ENCODE measurements at places on chromosomes 6 and 20. TPM values are rescaled to one million over a fixed set of nuclear protein-coding genes. Genes with fewer than 3 reads are reported as not detected.

The LY6G5B gene
- 0.47 TPM for polyA plus RNA-seq

The NKX2-2 gene
- not detected for polyA plus RNA-seq

The SCRT2 gene
- not detected for polyA plus RNA-seq

The NUDT3 gene
- 10.3 TPM for polyA plus RNA-seq

The PCSK2 gene
- polyA plus RNA-seq, result not detected

The IPCEF1 gene
- 31.2 TPM for polyA plus RNA-seq

The VSTM2L gene
- not detected for polyA plus RNA-seq

GRCh38 chr6:137927777-137928218, 60.7 kb downstream of the TNFAIP3 start:
- DNase-seq, result peak; percentile 86

- DNase-seq, result no peak
These were observed 20.4 kb downstream of the EPB41L2 start for GRCh38 chr6:131042664-131043063.

DNA sequence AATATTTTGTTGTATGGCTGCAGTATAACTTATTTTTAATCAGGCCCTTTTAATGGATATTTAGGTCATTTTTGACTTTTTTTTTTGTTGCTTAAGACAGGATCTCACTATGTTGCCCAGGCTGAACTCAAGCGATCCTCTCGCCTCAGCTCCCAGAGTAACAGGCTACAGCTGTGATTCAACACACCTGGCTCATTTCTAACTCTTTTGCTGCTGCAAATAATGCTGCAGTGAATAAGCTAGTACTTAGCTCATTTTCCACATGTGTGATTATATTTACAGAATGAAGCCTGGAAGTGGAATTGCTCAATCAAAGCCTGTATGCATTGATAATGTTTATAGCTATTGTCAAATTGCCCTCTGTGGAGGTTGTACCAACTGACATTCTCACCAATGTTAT, 1.1 kb downstream of the GTSF1L start:
- no peak for DNase-seq

DNA sequence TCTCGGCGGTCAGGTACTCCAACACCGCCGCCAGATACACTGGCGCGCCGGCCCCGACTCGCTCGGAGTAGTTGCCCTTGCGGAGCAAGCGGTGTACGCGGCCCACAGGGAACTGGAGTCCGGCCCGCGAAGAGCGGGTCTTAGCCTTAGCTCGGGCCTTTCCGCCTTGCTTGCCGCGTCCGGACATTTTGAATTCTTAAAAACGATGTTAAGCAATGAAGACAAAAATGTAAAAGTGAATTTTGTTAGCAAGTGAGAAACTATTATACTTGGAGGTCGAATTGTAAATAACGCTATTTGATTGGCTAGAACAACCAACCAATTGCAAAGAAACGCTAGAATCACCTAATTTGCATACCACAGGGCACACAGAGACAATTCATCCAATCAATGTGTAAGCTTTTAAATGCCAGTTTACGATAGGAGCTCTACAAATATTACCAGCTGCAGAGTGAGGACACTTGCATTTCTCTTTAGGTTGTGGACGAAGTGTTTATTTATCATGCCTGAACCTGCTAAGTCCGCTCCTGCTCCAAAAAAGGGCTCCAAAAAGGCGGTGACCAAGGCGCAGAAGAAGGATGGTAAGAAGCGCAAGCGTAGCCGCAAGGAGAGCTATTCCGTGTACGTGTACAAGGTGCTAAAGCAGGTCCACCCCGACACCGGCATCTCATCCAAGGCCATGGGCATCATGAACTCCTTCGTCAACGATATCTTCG, 112.0 kb downstream of the HFE start:
- DNase-seq, result peak; percentile 91

DNA sequence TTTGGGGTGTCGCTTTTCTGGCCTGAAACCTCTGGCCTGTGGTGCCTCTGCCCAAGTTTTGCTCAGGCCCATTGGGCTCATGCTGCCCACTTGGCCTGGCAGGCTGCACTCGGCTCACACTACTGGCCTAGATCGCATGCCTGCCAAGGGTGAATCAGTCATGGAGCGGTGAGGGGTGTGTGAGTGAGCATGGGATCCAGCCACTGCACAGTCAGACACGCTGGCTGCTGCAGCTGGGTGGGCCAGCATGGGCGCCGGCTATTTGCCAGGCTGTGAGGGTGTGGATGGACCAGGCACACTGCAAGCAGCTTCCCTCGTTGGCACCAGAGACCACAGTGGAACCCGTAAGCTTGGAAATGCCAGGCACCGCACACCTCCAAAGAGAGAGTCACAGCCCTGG, 145.4 kb upstream of the CNR1 start:
- no peak for DNase-seq

DNA sequence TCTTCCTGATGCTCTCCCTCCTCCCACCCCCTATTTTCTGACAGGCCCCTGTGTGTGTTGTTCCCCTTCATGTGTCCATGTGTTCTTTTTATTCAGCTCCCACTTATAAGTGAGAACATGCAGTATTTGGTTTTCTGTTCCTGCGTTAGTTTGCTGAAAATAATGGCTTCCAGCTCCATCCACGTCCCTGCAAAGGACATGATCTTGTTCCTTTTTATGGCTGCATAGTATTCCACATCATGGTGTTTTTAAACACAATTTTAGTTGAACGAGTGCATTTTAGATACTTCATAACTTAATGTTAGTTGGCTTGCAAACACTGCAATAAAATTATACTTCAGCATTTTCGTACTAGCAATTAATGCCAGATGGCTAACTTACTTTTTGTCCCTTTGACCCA, 28.5 kb downstream of the COL9A1 start:
- no peak for DNase-seq

DNA sequence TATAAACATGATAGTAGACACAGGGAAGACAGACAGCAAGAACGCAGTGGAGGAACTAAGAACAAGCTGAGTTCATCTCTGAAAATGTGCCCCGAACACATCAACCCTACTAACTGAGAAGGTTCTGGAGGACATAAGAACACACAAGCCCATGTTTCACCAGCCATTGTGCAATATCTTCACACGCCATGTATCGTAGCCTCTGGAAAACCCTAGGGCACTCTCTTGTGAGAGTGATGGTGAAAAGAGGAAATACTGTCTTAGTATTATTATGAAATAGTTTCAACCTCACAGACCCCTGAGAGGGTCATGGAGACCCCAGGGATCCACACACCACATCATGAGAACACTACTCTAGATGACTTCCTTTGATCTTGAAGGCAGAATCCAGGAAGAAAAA, 26.1 kb upstream of the FOXF2 start:
- no peak for DNase-seq

DNA sequence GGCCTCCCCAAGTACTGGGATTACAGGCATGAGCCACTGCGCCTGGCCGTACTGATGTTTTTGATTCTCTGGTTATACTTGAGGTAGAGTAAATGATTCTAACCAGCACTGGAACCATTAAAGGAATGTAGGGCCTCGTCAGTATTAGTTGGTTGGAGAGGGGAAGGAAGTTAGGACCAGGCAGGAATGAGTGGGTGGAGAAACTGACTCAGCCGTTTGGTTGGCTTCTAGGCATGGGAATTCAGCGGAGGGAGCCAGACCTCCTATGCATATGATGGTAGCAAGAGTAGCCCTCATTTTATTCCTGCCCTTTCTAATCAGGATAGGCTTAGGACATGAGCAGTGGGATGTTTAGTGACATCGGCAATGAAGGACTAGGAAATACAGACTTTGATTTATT, 19.0 kb upstream of the SERINC3 start:
- no peak for DNase-seq

- no peak for DNase-seq
These were observed 456.8 kb downstream of the MAFB start for GRCh38 chr20:40232273-40232672.

DNA sequence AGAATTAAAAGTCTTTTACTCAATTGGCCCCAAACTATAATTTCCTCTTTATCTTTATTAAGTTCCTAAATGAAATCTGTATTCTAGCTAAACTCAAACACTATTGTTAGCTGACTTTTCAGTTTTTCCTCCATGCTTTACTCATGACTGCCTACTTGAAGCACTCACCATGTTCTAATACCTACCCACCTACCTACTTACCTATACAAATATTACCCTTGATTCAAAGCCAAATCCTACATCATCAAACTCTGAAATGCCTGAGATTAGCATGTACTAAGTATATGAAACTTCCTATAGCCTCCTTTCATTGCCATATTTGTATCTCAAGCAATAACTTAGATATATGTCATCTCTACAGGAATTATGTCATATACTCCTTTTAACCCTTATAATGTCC, 259.7 kb downstream of the HDGFL1 start:
- no peak for DNase-seq

DNA sequence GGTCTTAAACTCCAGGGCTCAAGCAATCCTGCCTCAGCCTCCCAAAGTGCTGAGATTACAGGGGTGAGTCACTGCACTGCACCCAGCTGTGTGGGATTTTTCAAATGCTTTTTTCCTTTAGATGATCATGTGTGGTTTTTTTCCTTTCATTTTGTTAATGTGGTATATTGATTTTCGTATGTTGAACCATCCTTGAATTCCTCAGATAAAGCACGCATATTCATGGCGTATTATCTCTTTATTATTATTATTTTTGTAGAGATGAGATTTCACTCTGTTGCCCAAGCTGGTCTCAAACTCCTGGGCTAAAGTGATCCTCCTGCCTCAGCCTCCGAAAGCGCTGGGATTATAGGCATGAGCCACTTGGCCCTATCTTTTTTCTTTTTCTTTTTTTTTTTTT, 7.0 kb downstream of the ZGPAT start:
- no peak for DNase-seq

DNA sequence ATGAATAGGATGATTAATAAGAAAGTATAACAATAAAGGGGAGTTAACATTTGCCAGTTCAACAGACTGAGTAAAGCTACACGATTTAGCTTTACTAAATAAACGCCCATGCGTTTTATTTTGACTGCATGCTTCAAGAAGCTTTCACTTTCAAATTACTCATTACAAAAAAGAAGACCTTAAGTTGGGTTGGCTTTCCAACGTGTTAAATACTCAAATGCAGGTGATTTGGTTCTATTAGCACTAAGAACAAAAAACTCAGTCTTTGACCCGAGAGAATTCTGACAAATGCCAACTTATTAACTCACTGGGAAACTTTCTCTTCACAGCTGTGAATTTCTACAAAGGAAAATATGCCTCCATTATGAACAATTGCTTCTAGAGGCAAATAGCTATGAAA, 24.8 kb downstream of the RNF146 start:
- DNase-seq, result no peak

GRCh38 chr20:1893721-1894470, 1.3 kb upstream of the SIRPA start:
- no peak for DNase-seq

GRCh38 chr6:169536446-169537170, 165.2 kb downstream of the WDR27 start:
- DNase-seq, result no peak

DNA sequence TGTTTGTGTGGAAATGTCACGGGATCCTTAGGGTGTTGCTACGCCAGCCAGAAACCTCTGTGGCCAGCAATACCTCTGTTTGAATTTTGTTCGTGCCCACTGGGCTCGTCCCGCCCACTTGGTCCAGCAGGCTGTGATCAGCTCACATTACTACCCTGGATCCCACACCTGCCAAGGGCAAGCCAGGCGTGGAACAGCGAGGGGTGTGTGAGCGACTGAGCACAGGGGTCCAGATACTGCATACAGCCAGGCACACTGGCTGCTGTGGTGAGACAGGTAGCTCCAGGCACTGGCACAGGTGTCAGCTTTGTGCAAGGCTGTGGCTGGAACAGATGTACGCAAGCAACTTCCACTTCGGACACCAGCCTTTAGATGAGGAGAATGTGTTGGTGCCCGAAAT, 718.9 kb downstream of the EPHA7 start:
- DNase-seq, result no peak

DNA sequence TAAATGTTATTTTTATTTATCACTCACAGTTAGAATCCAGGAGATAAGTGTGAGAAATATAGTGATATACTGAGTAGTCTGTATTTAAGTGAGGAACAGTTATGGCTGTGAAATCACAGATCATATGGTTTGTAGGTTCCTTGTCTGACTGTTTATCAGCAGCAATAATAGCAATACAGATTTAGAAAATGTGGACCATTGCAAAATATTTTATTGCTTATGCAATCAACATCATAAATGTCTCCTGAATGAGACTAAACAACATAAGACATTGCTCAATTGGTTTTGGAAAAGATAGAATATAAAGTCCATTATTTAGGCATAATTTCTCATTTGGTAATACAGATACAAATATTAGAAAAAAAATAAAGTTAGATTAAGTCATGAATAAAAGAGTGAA, 43.7 kb downstream of the CCDC170 start:
- DNase-seq, result no peak

GRCh38 chr6:100920028-100920605, 39.0 kb upstream of the ASCC3 start:
- DNase-seq, result no peak

DNA sequence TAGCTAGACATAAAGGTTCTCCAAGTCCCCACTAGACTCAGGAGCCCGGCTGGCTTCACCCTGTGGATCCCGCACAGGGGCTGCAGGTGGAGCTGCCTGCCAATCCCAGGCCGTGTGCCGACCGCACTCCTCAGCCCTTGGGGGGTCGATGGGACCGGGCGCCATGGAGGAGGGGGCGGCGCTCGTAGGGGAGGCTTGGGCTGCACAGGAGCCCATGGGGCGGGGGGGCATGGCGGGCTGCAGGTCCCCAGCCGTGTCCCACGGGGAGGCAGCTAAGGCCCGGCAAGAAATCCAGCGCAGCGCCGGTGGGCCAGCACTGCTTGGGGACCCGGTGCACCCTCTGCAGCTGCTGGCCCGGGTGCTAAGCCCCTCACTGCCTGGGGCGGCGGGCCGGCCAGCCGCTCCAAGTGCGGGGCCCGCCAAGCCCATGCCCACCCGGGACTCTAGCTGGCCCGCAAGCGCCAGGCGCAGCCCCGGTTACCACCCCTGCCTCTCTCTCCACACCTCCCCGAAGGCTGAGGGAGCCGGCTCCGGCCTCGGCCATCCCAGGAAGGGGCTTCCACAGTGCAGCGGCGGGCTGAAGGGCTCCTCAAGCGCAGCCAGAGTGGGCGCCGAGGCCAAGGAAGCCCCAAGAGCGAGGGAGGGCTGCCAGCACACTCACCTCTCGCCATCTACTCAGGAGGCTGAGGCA, 26.5 kb upstream of the ID1 start:
- no peak for DNase-seq

GRCh38 chr6:135141728-135142127, 39.4 kb upstream of the MYB start:
- no peak for DNase-seq

GRCh38 chr6:132763269-132763668, 5.6 kb upstream of the VNN2 start:
- DNase-seq, result peak; percentile 50

GRCh38 chr6:126077810-126078776, 91.8 kb downstream of the TRMT11 start:
- DNase-seq, result no peak

DNA sequence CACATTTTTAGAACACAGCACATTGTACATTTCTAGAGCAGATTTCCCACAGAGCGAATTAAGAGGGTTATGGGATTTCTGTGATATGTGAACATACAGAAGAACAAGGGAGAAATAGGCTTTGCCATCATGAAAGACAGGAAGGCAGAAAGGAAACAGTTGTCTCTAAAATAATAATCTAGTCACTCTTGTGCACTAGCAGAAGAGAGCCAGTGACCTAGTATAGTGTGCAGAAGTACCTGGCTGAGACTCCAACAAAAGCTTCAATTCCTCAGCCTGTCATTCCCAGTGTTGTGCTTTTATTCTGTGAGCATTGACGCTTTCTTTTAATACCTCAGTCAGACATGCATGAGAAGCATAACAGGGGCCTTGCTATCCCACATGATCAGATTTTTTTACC, 17.8 kb upstream of the DCBLD1 start:
- DNase-seq, result no peak
